Foreskin keratinocyte (primary cell): ENCODE measurements at places on chromosomes 11 and 22. TPM values are rescaled to one million over a fixed set of nuclear protein-coding genes. Genes with fewer than 3 reads are reported as not detected.
A peak's percentile ranks its signal among the peaks of the same experiment; 100 is the strongest.

DNA sequence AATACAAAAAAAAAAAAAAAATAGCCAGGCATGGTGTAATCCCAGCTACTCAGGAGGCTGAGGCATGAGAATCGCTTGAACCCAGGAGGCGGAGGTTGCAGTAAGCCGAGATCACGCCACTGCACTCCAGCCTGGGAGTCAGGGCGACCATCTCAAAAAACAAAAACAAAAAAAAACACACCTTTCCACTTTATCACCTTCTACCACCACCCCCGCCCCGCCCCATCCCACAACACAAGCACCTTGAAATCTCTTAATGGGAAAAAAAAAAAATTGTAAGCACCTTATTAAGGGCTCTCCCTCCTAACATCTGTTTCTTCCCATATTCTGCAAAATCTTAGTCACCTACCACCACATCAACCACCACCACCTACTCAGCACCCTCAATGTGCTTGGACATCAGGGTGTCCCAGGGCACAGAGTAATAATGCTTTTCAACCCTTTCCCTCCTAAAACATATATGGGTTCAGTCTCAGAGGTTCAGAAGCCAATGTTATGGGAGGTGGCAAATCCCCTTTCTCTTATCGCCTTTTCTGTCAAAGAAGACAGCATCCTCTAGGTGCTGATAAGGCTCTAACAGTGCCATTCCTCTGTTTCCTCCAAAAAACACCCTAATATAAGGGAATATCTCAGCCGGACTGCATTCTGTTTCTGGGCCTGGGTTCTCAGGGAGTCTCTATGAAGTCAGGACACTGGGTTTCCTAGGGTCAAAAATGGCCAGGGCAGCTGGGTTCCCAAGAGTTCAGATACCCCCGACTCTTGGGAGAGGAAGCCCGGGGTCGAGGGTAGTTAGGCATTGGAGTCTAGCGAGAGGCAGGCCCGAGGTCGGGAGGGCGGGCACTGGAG lies 718 bp downstream of the INTS5 start:
- no peak for DNase-seq

OMP gene
- not detected in 2 replicates for polyA plus RNA-seq

DNA sequence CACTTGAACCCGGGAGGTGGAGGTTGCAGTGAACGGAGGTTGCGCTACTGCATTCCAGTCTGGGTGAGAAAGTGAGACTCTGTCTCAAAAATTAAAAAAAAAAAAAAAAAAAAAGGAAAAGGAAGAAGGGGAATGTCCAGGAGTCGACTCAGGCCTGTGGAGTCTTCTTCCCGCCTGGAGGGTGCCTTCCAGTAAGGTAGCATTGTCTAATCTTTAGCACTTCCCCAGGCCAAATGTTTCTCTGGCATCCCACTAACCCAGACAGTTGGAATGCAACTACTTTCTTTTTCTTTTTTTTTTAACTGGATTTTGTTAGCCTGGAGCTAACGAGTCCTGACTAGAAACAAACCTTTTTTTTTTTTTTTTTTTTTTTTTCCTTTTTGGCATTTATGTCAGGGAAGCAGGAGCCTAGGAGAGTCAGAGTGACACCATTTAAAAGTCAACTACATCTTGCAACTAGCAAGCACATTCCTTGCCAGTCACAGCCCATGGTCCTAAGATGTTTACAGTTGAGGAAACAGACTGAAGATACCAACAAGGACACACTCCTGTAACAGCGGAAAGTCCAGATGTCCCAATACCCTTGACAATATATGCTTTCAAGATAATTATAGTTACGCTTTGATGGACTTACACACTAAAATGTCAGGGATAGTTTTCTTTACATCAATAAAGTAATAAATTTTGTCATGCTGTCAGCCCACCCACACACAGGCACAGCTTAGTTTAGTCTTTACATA lies 10.6 kb downstream of the PLET1 start:
- peak; percentile 33 for DNase-seq

DNA sequence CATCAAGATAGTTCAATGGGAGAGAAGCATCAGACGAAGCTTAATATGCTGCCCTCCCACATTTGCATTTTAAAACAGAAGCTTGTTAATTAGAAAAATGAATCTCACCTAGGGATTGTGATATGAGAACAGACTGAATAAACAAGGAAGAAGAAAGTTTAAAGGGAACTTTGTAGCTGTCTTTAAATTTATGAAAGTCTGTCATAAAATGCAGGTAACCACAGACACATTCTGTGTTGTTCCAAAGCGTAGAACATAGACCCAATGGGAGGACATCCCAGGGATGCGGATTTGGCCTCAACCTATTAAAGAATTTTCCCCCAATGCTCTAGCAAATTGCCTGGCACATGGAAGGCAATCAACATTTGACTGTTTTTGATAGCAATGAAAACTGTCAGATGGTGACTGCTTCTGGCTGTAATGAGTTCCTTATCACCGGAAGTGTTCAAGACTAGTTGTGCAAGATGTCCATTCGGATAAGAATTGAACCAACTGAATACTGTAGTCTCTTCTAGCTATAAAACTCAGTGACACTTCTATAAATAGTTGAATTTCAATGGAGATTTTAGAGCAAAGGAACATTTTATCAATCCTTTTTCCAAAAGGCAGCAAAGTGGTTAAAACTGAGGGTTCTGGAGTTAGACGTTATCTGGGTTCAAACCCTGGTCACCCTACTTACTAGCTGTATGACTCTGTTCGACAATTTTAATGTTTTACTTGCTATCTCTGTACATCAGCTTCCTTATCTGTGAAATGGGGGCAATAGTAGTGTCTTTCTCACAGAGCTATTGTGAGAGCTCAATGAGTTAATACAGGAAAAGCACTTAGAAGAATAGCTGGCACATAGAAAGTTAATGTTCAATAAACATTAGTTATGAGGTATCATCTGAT lies 64.9 kb downstream of the LIF start:
- no peak for DNase-seq

DNA sequence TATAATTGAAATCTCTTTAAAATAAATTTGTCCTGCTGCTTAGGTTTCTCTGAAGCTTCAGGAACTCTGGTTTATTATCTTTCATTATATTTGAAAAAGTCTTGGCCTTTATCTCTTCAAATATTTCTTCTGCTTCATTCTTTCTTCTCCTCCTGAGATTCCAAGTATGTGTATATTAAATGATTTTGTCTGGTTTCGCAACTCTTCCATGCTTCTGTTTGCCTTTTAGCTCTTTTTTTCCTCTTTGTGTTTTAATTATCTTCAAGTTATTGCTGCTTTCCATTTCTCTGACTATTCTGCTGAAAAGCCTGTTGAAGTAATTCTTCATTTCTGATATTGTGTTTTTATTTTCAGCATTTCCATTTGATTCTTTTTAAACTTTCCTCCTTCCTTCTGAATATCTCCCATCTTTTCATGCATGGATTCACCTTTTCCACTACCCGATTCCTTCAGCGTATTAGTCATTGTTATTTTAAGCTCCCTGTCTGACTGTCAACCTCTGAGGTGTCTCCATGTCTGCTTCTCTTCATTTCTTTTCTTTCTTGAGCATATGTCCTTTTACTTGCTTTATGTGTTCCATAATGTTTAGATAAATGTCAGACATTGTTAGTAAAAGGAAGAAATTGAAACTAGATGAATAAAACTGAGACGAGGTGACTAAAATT lies 46.6 kb upstream of the CTSC start:
- DNase-seq = no peak

DNA sequence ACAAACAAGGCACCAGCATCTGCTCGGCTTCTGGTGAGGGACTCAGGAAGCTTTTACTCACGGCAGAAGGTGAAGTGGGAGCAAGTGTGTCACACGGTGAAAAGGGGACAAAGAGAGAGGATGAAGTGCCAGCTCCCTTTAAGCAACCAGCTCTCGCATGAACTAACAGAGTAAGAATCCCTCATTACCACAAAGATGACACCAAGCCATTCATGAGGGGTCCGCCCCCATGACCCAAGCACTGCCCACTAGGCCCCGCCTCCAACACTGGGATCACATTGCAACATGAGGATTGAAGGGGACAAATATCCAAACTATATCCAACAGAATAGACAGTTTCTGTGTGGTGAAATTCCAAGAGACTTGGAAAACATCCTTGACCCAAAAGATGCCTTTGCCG lies 198.2 kb upstream of the POU2AF2 start:
- no peak for DNase-seq

GRCh38 chr11:71329786-71330185 lies 77.4 kb upstream of the SHANK2 start:
- no peak for DNase-seq

DNA sequence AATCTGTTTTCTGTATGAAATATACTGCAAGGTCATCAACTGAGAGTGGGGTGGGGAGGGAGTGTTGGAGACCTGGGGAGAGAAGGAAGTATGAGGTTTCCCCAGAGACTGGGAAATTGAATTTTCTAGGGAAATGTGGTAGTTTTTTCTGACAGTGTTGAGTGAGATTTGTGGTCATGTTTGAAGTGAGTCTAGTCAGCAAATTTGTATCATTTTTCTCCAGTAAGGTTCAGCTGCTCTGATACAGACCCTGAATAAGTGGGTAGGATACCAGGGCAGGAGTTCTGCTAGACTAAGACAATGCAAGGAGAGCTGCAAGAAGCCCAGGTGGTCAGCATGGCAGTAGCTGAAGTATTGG lies 112.0 kb downstream of the PKNOX2 start:
- DNase-seq = no peak

IMMP1L gene
- 25.1 and 45.7 TPM in 2 replicates for polyA plus RNA-seq

- DNase-seq = no peak
These were observed 31.3 kb upstream of the LRRC55 start for GRCh38 chr11:57150454-57150917.

- DNase-seq = peak; percentile 93
These were observed 23.1 kb upstream of the MICAL2 start for GRCh38 chr11:12087075-12088004.

DNA sequence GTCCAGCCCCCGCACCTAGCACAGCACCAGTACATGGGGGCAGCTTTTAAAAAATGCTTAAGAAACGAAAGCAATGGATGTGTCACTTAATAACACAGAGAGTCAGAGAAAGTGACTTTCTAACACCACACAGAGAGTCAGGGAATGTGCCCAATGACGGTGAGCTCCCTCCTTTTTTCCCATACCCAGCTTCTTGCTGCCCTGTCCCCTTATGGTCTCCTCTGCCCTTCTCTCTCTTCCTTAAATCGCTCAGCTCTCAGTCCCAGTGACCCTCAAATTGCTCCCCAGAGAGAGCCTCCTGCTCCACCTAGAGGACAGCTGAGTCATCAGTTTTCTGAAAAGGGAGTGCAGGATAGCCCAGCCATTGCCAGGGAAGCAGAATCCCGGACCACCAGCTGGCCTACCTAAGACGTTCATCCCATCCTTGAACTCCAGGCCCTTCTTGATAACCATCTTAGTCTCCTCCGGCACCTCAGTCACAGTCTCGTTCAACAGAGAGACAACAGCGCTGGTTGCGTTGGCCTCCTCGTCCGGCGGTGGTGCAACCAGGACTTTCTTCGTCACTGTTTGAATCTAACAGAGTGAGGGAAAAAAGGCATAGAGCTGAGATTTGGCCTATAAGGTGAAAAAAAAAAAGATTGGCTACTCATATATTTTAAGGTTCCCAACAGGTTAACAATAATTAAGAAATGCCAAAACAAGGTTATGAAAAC lies 113.5 kb downstream of the SLC1A2 start:
- no peak for DNase-seq

MPPED2 gene
- polyA plus RNA-seq = not detected in 2 replicates

HBB gene
- polyA plus RNA-seq = not detected in 2 replicates

CRYBA4 gene
- not detected in 2 replicates for polyA plus RNA-seq

DNA sequence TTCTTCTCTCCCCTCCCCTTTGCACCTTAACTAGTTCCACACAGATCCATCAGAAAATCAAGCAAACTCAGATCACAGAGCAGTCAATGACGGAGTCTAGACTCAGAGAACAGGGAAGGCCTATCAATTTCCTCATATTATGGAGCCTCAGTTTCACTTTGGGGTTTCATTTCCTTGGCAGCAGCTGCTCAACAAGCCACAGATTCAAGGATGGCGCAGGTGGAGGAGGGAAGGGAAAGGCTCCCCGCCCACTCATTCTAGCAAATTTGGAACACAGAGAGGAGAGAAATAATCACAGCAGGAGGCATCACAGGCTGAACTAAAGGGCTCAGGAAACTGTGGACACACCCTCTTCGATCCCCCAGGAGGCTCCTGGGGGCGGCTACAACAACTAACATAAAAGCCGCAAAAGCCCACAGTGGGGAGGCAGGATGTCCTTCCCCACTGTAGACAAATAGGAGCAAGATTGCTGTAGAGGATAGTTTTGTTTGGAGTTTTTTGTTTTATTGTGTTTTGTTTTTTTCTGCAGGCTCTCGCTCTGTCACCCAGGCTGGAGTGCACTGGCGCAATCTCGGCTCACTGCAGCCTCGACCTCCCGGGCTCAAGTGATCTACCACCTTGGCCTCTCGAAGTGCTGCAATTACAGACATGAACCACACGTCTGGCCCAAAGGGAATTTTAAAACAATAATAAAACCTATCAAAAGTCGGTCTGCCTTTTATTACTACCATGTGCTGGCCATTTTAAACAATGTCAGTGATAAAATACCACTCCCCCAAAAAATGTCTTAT lies 3.4 kb downstream of the PLAAT3 start:
- DNase-seq = no peak

GRCh38 chr11:5102246-5102645 lies 32.9 kb downstream of the OR52E1 start:
- DNase-seq = no peak

DNA sequence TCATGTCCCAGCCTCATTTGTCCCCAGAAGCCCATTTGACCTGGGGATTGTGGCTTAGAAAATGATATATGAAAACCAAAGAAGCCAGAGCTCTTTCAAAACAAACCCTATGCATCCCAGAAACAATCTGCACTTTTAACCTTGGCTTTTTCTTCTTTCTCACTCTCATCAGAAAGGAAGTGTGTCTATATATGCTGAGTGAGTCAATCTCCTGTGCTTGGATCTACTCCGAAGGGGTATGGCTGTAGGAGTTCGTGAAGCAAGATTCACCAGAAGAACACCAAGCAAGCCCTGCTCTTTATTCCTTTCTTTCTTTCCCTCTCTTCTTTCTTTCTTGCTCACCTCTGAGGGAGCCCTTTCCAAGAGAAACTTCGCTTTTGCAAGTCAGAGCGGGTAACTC lies 636 bp downstream of the PAMR1 start:
- DNase-seq = no peak

DNA sequence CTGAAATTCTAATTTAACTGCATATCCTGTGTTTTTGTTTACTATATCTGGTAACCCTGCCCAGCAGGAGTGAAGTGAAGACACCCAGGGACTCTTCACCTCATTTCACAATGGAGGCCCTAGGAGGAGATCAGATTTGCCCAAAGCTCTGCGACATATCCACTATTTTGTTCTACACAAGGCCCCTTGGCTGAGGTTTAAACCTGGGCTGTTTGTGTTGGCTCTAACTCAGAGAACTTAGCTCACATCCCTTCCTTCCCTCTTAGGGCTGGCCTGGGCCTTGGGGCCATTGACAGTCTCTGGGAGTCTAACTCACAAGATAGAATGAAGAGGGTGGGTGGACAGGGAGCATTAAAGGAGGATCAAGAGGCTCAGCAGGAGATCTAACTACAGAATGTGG lies 8.2 kb upstream of the PLA2G3 start:
- DNase-seq = no peak

DNA sequence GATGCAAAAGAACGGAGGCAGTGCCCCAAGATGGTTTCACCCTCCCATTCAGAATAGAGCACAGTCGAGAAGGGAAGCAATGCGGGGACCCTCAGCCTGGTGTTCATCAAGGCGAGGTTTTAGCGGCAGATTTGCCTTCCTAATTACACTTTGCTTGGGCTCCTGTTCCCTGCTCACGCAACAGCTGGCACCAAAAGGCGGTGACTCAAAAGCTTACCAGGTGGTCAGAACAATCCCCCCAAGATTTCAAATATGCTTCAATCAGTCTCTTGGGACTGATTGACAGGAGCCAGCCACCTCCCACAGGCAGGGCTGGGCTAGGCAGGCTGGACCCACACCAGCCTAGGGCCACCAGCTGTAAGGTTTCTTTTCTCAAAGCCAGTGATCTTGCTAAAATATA lies 14.2 kb downstream of the IGSF9B start:
- DNase-seq = no peak

PAK1 gene
- polyA plus RNA-seq = 30.1 and 34.7 TPM in 2 replicates

TMEM121B gene
- 0.01 TPM in 2 replicates for polyA plus RNA-seq
